MG63 (cell line): ENCODE measurements at places on chromosomes 5 and 9. TPM values are rescaled to one million over a fixed set of nuclear protein-coding genes. Genes with fewer than 3 reads are reported as not detected.
A peak's percentile ranks its signal among the peaks of the same experiment; 100 is the strongest.

- no peak for DNase-seq
Observed at GRCh38 chr9:125103021-125103420, 40.3 kb downstream of the SCAI start.

DNA sequence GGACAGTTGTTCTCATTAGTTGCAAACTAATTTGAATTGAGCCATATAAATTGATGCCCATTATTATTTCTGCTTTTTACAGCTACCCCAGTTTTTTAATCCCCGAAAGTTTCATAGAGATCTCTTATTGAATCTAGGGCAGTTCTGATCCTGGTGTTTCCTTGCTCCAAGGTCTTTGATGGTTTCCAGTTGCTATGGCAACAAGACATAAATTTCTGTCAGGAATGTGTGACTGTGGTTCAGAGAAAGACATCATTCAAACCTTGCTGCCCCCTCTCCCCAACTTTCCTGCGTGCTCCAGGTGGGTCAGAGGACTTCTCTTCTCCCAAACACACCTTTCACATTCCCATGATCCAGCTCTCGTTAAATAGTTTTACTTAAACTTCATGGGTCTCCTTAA, 63.4 kb downstream of the TAF11L14 start:
- DNase-seq, result no peak

GRCh38 chr9:4964540-4964939, 20.5 kb upstream of the JAK2 start:
- DNase-seq, result no peak

Gene F12
- total RNA-seq, result 1.3 and 2.3 TPM in 2 replicates

DNA sequence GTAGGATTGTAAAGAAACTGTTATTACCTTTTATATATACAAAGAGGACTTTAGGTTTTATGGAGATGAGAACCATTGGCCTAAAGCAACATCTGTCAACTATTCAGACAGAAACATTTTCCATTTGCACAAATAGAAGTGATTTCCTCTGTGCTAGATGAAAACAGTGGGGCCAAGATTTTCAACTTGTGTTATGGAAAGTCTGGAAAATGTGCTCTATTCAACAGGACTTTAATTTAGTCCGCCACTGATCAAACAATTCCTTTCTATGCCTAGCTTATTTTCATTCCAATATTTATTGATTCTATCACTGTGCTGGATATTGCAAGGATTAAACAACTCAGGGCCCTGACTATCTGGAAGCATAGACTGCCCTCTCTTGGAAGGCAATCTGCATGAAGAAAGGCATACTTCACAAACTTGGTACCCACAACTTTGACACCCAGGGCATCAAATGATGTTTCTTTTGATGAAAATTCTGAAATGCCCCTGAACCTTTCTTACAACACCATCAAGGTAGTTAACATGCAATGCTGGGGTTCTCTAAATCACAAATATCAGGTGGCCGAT, 126.6 kb upstream of the HMHB1 start:
- no peak for DNase-seq

DNA sequence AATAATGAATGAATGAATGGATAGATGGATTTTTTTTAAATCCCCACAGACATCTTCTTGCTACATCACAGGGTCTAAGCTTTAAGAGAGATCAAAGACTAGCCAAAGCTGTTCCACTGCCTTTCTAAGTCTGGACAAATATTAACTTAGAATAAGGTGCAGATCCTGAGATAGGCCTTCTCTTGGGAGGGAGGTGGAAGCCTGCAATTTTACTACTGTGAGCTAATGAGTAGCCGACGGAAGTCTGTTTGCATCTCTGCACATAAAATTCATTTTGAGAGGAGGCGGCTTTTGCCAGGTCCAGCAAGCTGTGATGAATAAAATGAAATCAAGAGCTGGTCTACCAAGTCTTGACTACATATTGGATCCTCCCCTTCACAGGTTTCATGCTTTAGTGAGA, 484.9 kb downstream of the TMEM38B start:
- no peak for DNase-seq

DNA sequence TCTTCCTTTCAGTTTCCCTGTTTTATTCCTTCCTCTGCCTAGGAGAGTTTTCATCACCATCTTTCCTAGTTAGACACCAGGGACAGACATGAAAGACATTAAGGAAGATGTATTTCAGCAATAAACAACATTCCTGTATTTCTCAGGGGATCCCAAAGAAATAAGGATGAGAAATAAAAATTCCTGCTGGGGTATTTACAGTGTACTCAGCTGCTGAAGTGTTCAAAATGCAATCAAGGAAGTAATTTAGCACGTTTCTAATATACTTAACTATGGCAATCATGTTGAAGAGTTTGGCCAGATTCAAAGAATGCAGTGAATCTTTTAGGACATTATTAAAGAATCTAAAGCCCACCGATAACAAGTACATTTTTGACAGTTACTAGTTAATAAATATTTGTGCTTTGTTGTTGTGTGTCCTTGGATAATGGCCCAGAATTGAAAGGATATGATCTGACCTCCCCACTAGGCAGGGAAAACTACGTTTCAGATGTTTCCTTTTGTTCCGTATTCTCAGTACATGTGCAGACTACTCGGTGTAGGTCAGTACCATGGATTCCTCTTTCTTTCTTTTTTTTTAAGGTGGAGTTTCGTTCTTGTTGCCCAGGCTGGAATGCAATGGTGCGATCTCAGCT, 46.8 kb downstream of the INIP start:
- DNase-seq, result no peak

DNA sequence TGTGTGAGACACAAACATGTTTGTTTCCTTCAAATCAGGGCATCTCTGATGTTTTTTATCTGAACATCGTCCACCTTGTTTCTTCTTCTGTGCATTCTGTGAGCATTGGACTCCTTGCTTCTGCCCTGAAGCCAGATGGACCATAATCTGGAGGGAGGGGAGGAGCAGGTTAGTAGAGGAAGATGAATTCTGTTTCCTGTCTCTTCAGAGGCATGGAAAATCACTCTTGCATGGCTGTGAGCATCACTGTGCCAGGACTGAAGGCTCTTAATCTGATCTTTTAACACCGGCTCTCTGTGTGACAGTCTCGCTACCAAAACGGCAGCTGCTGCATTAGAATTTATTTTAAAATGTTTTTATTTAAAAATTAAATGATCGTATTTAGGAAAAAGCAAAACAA, 43.3 kb downstream of the TLE4 start:
- no peak for DNase-seq

DNA sequence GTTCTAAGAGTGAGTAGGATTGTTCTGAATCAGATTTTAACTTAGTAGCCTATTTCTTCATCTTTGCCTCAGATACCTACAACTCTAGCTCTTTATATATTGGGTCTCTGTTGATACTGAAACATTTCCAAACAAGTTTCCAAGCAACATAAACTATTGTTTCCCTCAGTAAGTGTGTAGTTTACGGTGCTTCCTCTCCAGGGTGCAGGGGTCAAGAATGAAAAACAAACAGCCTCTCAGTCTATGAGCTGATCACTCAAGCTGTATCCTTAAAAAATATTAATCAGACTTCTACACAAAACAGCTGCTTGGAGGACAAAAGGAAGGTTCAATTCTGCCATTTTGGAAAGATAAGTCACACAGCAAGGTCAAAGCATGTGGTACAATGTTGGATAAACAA, 75.0 kb downstream of the ADAMTS12 start:
- DNase-seq, result no peak

DNA sequence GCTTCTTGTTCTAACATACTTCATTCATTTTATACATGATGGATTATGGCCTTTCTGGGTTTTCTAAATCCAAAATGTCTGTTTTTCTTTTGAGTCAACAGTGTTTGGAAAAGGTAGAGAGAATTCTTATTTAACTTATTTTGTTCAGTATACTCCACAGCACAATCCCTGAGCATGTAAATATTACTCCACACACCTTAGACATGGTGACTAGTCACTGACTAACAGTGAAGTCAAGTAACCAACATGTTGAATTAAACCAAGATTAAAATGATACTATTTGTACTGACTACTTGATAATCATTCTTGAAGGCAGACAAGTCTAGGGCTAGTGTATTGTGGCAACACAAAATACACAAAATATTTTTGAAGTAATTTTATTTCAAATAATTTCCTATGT, 55.0 kb downstream of the HAPLN1 start:
- no peak for DNase-seq

- no peak for DNase-seq
Observed at GRCh38 chr9:134192951-134193731, 28.8 kb upstream of the RNU6ATAC start.

DNA sequence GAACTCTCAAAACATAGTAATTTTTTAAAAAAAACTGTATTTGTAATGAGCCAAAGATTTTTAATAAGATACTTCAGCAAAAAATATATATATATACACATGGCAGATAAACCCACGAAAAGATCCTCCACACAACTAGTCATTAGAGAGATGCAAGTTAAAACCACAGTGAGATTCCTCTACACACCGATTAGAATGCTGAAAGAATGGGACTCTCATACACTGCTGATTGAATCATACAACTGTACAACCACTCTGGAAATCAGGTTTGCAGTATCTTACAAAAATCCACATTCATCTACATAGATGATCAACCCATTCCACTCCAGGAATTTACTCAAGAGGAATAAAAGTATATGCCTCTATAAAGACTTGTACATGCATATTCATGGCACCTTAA, 43.7 kb downstream of the RASEF start:
- no peak for DNase-seq

DNA sequence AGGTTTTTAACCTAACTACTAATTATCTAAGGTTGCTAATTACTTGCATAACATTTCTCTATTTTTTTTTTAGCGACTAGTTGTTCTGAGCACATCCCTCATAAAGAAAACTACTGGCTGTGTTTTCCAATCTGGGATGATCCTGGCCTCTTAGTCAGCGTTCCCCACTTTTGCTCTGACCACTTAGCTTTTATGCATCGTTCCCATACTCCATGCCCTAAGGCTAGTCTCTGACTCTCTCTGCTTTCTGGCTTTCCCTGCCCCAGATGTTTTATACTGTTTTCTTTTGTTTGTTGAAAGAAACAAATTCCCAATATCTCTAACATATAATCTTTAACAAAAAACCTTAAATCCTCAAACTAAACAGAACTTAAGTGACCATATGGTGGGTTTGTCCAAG, 217.9 kb downstream of the SPATA31D1 start:
- DNase-seq, result no peak

GRCh38 chr5:81161012-81161601, 72.0 kb upstream of the CKMT2 start:
- no peak for DNase-seq

GRCh38 chr5:54719384-54720283, 202.1 kb downstream of the SNX18 start:
- peak; percentile 97 for DNase-seq

GRCh38 chr5:56641635-56642260, 173.6 kb upstream of the MAP3K1 start:
- no peak for DNase-seq

Gene TEX48
- total RNA-seq, result not detected in 2 replicates

Gene NRG2
- 0.94 and 2.8 TPM in 2 replicates for total RNA-seq

Gene STK10
- total RNA-seq, result 8.0 and 8.4 TPM in 2 replicates

GRCh38 chr5:159508344-159508743, 178.1 kb upstream of the IL12B start:
- DNase-seq, result no peak

DNA sequence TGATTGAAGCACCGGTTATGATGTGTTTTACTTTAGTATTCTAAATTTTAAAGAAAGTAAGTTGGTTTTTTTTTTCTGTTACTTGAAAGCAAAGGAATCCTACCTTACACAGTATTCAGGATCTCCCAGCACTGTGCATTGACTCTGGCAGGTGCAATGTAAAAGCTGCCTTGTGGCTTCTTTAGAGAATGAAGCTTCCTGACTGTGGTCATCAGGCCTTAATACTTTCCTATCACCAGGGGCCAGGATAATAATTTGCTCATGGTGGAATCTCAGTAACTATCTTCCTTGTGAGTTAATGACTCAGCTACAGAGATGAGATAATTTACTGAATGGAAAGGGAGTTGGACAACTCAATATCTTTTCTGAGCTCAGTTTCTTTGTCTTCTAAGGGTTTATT, 435.5 kb upstream of the ZNF608 start:
- no peak for DNase-seq

DNA sequence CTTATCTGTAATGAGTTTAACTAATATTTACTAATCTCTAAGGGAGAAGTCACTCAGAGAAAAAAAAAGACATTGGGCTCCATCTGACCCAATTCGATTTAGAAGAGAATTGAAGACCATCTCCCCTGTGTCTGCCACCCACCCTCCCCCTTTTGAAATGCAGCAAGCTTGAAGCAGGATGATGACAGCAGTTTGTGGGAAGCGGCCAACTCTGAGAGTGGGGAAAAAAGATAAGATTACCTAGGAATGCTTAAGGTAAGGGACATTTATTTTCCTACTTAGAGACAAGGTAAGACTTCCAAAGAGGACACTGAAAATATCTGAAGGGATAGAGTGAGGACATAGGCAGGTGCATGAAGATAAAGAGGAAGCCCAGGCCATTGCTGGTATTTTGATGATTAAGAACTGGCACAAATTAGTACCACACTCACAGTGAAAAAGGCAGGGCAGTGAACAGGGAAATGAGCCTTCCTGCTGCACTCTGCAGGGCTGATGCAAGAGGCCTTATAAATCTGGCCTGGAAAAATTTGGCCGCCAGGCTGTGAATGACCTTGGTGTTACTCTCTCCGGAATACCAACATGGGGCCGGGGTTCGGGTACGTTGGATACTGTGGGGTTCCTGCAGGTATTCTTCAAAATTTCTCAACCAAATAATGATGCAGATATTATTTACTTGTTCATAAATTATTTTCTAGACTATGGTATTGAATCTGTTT, 42.3 kb downstream of the HTR1A start:
- no peak for DNase-seq

Gene RNF180
- total RNA-seq, result 0.10 TPM in 1 of 2 replicates, not detected in the other

- no peak for DNase-seq
Observed at GRCh38 chr5:15236911-15237508, 263.0 kb upstream of the FBXL7 start.

DNA sequence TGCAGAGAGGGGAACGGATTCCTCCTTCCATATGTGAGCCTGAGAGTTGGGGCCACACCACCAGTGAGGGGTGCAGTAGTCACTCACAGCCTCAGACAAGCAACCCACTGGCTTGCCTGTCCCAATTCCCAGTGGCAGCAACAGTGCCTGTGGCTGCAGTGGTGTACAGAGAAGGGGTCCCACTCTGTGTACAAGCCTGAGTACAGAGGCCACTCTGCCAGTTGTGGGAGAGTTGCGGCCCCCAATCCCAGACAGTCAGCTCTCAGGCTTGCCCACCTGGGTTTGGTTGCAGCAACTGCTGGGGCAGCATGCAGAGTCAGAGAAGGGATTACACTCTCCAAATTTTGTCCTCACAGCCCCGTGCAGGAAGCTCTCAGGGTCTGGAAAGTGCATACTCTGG, 133.2 kb upstream of the RFX3 start:
- DNase-seq, result no peak
